Lung microvascular endothelial cell (primary cell): ENCODE measurements at places on chromosomes 12 and 14. TPM values are rescaled to one million over a fixed set of nuclear protein-coding genes. Genes with fewer than 3 reads are reported as not detected.

- no peak for DNase-seq
Observed at GRCh38 chr12:113674302-113674701, 202.6 kb upstream of the LHX5 start.

DNA sequence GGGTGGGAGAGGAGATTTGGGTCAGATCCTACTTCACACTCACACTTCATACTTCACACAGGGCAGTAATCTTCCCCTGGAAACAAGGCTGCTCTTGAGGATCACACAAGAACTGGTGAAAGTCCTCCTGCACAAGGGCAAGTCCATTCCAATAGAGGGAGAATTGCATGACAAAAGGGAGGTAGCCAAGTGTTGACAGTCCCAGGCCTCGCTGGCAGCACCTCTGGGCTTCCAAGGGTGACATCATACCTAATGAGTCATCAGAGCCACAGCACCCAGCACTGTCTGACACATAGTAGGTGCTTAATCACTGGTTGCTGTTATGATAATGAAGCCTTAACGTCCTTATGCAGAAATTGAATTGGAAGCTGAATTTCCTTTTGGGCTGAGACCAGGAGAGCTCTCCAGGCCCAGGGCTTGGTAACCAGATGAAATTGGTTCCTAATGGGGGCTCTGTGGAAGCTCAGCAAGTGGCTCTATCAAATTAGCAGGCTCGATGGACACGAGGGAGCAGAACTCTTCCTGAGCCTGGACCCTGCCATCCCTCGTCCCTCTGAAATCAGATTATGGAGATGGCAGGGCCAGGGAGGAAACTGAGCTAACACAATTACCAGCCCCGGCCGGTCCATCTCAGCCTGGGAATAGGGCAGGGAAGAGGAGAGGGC is 58.8 kb upstream of the ACTN1 start:
- DNase-seq, result peak; percentile 81

GRCh38 chr14:67856827-67857226 is 37.2 kb downstream of the RAD51B start:
- DNase-seq, result no peak

DNA sequence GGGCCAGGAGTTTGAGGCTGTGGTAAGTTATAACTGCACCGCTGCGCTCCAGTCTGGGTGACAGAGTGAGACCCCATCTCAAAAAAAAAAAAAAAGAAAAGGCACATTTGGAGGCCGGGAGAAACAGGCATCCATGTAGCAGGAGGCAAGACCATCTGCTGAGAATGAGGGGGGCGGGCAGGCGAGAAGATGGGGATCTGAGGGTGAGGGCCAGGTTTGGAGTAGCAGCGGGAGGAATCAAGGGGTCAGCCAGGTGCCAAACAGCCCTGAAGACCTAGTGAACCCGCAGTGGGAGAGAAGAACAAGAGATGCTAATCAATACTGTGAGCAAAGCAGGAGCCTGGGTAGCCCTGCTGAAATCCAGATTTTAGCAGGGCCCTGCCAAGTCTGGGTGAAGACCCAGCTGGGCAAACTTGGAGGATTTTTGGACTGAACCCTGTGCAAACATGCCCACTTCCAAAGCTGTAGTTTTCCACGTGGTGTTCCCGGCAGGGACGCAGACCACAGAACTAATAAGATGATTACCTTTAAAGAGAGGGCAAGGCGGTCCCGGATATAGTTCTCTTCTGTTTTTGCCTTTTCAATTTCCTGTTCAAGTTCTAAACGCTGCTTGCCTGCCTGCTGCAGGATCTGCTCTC is 61.0 kb downstream of the NIN start:
- DNase-seq, result no peak

DNA sequence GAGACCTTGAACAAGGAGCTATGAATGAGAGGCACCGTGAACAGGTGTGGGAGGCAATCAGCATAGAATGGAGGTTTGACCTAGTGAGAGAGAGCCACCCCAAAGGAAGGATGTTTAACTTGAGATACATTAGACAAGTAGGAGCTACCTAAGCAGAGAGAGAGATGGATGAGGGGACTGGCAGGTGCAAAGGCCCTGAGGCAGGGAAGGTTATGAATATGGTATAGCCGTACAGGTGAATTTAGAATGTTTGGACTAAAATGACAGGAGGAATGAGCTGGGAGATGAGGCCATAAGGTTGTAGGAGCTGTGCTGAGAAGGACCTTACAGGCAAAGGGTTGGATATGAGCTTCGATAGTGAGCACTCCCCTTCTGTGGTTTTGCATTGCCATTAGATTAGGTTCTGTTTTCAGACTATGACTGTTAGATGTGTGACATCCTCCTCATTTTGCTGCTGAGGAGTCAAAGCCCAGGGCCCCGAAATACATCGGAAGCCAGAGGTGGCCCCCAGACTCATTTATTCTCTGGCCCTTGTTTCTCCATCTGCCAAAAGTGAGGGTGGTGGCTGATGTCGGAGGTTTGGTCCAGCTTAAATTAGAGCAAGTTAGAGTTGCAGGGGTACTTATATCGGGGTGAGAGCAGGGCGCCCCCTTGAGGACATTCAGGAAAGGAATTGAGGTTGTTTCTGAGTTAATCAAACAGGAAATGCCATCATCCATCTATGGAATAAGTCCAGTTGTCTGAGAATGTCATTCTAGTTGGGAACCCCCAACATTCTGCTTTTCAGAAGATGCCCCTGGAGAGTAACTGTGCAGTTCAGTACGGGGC is 29.4 kb downstream of the SLC24A4 start:
- peak; percentile 27 for DNase-seq

GRCh38 chr12:16346958-16347357 is 487 bp upstream of the MGST1 start:
- no peak for DNase-seq

GRCh38 chr12:94211021-94211420 is 62.6 kb downstream of the PLXNC1 start:
- no peak for DNase-seq

DNA sequence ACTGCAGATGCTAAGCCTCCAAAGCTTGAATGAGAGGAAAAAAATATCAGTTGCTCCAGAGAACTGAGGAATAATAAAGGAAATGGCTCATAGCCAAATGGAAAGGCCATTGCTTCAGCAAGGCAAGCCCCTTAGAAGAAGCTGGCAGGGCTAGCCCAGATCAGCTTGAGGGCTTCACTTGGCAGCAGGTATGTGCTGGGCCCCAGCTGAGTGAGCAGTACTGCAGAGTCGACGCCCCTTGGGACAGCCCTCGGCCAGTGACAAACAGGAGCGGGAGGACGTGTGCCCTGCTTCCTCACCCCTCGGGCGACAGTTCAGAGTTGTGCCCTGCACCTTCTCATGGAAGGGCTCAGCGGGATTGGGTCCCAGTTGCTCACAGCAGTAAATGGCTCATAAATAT is 1031.2 kb upstream of the TMEM132C start:
- no peak for DNase-seq

- peak; percentile 81 for DNase-seq
Observed at GRCh38 chr14:66359500-66359899, 126.7 kb upstream of the CCDC196 start.

GRCh38 chr12:101468948-101469347 is 6.2 kb upstream of the SPIC start:
- no peak for DNase-seq

- DNase-seq, result no peak
Observed at GRCh38 chr12:115758877-115759620, 518.4 kb downstream of the MED13L start.

GRCh38 chr12:129363041-129363440 is 509.8 kb downstream of the GLT1D1 start:
- no peak for DNase-seq

- DNase-seq, result no peak
Observed at GRCh38 chr14:21985081-21985480, 311.5 kb upstream of the OR4E1 start.

- peak; percentile 9 for DNase-seq
Observed at GRCh38 chr12:105992849-105993740, 145.7 kb downstream of the NUAK1 start.

- DNase-seq, result no peak
Observed at GRCh38 chr14:65650826-65651225, 238.3 kb downstream of the FUT8 start.

DNA sequence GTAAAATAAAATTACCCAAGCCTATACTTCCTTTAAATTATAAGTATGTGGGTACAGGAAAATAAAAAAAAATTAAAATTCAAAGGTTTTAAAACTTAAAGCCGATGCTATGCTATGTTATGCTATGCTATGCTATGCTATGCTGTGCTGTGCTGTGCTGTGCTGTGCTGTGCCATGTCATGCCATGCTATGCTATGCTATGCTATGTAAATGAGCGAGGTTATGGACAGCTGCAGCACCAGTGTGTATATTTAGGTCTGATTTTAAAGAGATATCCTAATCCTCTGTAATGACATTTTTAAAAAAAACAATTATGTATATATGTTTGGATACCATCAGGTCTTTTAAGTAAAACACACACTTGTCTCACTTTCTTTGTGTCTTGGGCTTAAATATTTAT is 1822.0 kb upstream of the SEL1L start:
- DNase-seq, result no peak

- no peak for DNase-seq
Observed at GRCh38 chr12:89364058-89364457, 11.8 kb upstream of the DUSP6 start.

DNA sequence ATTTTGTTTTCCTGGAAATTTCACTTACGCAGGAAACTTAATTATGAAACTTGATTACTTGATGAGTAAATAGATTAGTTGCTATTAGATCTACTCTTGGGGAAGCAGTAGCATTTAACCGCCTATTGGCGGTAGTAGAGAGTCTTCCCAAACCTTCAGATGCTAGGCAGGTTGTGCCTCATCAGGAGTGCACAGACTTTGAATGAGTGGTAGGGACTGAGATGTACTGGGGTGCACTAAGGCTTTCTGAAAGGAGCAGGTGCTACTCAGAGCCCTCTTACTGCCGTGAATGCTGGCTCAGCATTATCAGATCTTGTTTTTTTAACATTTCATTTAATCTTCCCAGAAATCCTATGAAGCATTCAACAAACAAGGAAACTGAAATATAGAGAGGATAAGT is 7.7 kb downstream of the GATC start:
- DNase-seq, result peak; percentile 53

- no peak for DNase-seq
Observed at GRCh38 chr14:67440513-67440912, 28.5 kb upstream of the PLEK2 start.

DNA sequence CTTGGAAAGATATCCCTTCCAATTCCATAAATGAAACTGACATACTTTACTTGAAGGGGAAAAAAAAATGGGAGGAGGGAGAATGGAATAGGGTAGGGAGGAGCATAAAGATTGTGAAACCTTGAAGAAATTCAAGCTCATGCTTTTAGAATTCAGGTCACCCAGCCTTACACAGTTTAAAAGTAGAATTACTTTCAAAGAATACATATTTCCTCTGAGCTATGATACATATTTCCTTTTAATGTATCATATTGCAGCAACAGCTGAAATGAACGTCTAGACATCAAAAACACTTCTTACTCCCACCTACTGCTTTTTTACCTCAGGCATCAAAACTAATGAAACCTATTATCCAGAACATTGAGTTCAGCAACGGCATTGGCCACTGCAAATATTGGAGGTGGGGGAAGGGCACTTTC is 156.0 kb downstream of the MED13L start:
- peak; percentile 67 for DNase-seq

- peak; percentile 31 for DNase-seq
Observed at GRCh38 chr12:25926536-25926935, 31.9 kb upstream of the RASSF8 start.

- peak; percentile 43 for DNase-seq
Observed at GRCh38 chr12:45547822-45548221, 181.7 kb upstream of the ARID2 start.

GRCh38 chr12:29565727-29566126 is 68.2 kb upstream of the OVCH1 start:
- DNase-seq, result no peak

DNA sequence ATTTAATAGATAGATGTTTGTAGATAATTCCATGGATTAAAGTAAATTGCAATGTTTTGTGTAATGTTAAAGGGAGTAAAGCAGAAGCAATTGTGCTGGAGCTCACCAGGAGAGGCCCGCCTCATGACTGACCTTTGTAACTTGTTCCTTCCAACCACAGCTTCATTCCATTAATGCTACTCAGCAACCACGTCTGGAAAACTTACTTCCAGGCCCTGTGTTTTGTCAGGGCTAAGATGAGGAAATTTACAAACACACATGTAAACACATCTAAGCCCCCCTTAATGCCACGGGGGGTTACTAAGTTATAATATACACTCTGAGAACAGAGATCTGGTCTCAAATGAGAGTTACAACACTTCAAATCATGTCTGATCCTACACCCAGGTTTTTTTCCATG is 12.4 kb downstream of the LUM start:
- peak; percentile 4 for DNase-seq

DNA sequence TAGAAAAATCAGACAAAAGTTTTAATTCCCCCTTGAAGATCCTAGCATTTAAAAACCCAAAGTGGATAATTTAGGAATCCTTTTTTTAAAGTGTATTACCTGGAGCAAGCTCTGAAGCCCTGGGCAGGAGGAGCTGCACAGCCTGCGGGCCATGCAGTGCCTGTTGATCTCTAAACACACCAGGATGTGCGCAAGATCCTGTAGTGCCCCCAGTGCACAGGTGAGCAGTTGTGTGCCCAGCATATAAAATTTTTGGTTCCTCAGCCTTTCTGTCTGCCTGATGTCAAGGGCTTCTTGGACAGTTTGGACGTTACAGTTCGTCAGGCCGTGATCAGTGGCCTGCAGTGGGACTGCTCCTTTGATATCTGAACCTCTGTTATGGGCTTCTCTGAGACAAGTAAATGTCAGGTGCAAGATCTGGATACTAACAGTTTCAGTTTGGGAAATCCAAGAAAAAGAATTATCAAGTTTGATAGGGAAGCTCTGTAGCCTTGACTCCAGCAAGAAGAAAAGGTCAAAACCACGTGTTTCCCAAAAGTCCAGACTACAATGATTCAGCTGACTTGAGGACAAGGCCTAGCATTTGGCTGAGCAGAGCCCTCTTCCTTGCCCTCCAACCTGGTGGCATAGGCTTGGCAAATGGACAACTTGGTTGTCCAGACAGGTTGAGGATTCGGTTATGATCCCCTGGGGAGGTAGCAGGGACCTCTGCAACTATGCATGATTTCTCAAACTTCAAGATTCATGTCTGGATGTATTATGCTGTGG is 1.0 kb downstream of the ATXN7L3B start:
- DNase-seq, result peak; percentile 54

KRT6A gene
- not detected in 2 replicates for total RNA-seq

PMCH gene
- not detected in 2 replicates for total RNA-seq

SLC4A8 gene
- total RNA-seq, result 0.60 and 1.1 TPM in 2 replicates
